ENCODE measurements at places on chromosomes 12 and 14.

- peak; percentile 22 for DNase-seq
These were observed 101.2 kb downstream of the EEA1 start for GRCh38 chr12:92827836-92828431.

GRCh38 chr12:75831402-75831801 is 200.2 kb downstream of the PHLDA1 start:
- DNase-seq, result peak; percentile 8

GRCh38 chr12:45220969-45221368 is 5.1 kb downstream of the ANO6 start:
- no peak for DNase-seq

DNA sequence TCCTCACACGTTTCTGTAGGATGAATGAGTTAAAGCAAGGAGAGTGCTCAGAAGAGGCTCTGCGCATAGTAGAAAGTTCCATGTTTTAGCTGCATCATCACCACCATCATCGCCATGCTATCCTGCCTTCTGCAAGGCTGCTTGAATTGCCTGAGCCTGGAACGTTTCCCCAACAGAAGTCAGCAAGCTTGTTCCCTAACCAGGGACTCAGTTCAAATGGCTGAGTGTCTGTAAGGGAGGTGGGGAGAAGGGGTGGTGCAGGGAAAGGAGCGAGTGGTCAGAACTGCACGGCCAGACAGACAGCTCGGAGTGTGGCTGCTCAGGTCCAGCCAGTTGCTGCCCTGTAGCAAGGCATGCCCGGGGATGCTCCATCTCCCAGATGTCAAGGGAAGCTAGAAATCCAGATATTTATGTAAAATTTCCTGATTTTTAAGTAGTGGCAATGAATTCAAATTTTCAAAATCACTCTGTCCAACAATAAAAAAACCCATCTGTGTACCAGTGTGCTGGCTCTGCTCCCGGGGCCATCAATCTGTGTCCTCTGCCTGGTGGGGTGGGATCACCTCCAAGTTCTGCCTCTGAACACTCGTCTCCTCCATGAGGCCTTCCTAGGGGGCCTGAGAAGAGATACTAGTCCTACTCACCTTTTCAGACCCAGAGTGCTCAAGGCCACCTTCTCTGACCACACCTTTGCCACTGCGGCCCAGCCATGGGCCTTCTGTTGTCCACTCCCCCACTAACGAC is 162.7 kb downstream of the FOXN3 start:
- DNase-seq, result no peak

Measured in NCI-H1105 treated with DMSO at 0.1 percent for 48 hours (cell line).